Hindlimb muscle (tissue), 1 donor: ENCODE measurements at places on chromosomes 2 and 18. TPM values are rescaled to one million over a fixed set of nuclear protein-coding genes. Genes with fewer than 3 reads are reported as not detected.

- DNase-seq = peak; percentile 54
Measured at GRCh38 chr18:75204732-75205513, 4.0 kb downstream of the PTGR3 start.

DNA sequence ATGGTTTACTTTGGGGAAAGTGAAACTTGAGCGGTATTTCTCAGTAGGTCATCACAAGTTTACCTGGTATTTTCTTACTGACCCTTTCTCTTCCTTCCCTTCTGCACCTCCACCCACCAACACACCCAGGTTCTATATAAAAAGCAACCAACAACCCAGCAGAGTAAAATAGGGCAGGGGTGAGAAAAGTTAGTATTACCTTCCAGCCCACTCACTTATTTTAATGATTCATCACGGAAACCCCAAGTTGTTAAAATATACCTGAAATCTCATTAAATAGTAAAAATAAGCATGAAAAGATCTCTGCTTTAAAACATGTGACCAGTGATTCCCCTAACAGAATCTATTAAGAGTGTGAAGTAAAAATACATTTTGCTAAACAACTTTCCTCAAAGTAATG, 306.1 kb downstream of the ZEB2 start:
- no peak for DNase-seq

GRCh38 chr2:25618676-25619075, 54.7 kb downstream of the DTNB start:
- no peak for DNase-seq

DNA sequence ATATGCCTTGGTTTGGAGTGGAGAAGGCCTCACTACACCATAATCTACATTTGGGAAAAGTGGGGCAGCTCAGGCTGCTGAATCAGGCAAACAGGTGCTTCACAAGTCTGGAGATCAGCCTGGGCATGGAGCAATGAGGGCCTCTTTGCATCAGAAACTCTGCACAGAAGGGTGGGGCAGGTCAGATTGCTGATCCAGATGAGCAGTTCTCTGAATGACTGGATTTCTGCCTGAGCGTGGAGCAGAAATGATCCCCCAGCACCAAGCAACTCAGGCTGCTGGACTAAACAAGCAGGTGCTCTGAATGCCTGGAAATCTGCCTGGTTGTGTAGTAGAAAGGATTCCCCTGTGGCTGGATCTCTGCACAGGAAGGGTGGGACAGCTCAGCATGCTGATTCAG, 605.3 kb upstream of the ZNF804A start:
- DNase-seq = no peak

- no peak for DNase-seq
Measured at GRCh38 chr18:44013871-44014270, 666.8 kb upstream of the SETBP1 start.

GRCh38 chr2:162677476-162677875, 161.1 kb downstream of the KCNH7 start:
- no peak for DNase-seq

- DNase-seq = no peak
Measured at GRCh38 chr18:60585670-60586069, 213.1 kb upstream of the MC4R start.

GRCh38 chr18:46167971-46168370, 63.8 kb downstream of the HAUS1 start:
- DNase-seq = no peak

- no peak for DNase-seq
Measured at GRCh38 chr2:25281522-25281921, 60.2 kb downstream of the DNMT3A start.

DNA sequence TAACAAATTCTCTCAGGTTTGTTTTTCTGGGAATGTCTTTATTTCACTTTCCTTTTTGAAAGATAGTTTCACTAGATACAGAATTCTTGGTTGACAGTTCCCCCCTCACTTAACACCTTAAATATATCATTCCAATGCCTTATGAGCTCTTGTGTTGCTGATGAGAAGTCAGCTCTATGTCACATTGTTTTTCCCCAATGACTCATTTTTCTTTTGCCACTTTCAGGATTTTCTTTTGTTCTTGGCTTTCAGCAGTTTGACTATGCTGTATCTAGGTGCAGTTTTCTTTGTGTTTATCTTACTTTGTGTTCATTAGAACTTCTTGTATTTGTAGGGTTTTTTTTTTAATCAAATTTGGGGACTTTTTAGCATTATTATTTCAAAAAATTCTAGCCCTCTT, 5.6 kb upstream of the RALBP1 start:
- no peak for DNase-seq

- peak; percentile 81 for DNase-seq
Measured at GRCh38 chr2:18519914-18520450, 40.5 kb downstream of the RDH14 start.

DNA sequence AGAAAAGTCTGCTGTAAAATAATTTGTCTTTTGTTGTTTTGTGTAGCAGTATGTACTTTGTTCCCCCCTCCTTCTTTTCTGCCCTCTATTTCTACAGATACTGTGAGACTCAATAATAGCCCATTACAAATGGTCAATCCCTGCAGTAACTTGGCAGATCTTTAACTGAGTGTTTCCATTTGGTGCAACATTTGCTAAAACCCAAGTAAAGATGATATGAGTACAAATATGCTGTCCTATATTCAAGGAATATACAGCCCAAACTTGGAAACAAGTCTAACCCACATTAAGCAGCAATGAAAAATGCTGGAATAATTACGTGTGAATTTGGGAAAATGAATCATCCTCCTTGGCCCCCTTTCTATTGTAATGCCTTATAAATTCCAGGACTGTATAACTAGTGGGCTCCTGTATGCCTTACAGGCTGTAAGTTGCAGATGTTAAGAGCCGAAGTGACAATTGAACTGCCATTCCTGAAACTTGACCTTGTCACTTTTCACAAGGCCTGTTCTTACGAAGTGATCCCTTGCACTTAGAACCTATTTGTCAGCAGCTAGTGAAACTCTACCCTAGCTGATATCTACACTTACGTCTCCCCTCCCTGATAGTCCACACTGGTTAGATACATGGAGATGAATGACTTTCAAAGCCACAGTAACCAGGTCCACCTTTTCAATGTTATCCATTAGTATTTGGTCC, 104.9 kb downstream of the IRS1 start:
- no peak for DNase-seq

DNA sequence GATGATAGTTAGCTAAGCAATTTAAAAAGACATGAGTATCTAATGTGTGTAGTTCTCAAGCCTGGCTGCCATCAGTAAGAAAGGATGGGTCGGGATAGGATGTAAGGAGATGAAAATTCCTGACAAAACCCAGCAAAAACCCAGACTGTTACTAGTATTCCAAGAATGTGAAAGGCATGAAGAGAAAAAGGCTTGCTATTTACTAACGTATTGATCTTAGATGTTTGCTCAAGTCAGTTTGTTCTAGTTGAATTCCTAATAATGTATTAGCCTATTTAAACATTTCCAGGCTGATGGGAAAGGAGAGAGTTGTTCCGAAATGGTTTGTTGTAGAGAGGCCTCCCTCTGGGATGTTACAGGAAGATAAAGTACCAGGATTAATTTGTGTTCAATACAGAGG, 88.2 kb downstream of the ZNF532 start:
- DNase-seq = no peak

DNA sequence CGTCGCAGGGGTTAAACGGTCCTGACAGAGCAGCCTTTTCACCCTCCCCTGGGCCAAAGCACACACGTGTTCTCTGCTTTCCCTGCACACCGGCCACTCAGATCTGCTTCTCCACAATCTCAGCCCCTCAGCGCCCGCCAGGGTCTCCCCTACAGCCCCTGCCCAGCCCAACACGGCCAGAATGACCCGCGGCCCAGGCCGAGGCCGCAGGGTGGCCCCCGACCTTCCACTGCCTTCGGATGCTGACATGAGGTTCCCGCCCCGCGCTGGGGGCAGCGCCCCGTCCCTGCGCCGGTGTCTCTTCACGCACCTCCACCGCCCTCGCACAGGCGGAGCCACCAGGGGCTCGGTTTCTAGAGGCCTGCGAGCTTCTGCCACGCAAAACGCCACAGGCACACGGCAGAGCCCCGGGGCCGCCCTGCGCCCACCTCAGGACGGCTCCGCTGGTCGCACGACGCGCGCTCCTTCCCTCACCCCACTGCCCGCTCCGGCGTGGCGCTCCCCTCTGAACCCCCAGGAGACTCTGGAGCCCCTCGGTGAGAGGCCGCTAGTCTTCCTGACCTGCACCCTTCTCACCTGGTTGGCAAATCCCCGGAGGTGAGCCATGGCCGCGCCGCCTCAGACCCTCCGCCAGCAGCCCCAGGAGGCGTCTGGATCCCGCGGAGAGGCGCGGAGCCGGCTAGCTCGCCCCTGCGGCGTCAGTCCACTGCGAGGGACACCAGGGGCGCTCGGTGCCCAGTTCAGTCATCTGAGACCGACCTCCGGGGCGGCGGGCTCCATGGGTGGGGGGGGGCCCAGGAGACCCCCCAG, 749 bp downstream of the STK25 start:
- peak; percentile 39 for DNase-seq

DNA sequence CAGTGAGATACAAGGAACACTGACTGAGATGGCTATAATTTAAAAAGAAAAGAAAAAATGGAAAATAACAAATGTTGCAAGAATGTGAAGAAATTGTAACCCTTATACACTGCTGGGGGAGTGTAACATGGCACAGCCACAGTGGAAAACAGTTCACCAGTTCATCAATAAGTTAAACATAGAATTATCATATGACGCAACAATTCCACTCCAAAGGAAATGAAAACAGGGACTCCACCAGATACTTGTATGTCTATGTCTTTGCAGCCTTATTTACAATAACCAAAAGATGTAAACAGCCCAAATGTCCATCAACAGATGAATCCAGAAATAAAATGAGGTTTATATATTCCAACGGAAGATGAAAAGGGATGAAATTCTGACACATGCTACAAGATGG, 30.8 kb downstream of the DDX18 start:
- DNase-seq = no peak

- no peak for DNase-seq
Measured at GRCh38 chr2:89763581-89764485, 1072.4 kb downstream of the RPIA start.

DNA sequence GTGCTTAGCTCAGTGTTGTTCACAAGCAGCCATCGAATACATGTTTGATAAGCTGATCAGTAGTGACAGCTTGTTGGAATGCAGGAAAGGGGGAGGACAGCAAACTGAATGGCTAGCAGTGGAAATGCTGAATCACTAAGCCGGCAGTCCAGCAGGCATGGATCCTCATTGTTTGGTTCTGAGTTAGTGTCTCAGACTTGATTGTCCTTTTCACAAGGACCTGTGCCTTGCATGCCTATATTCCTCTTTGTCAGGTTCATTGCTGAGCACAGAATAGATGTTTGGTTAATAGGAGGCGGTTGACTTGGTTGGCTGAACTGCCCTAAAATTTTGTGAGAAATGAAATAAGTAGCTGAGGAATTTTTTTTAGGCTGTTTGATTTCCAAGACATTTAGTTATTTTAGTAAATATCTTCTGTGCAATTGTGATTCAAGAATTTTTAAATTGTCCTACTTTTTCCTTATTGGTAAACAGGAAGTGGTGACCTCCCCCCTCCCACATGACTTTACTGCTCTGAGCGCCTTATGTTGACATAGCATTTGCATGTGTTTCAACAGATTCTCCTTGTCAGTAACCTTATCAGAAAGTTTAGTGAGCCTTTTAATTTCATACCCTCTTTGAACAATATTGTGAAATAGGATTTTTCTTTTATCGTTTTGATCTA, 21.4 kb upstream of the STON1 start:
- DNase-seq = no peak

- no peak for DNase-seq
Measured at GRCh38 chr2:203030545-203030944, 15.9 kb downstream of the NBEAL1 start.

- no peak for DNase-seq
Measured at GRCh38 chr2:20643826-20644225, 7.1 kb downstream of the HS1BP3 start.

DNA sequence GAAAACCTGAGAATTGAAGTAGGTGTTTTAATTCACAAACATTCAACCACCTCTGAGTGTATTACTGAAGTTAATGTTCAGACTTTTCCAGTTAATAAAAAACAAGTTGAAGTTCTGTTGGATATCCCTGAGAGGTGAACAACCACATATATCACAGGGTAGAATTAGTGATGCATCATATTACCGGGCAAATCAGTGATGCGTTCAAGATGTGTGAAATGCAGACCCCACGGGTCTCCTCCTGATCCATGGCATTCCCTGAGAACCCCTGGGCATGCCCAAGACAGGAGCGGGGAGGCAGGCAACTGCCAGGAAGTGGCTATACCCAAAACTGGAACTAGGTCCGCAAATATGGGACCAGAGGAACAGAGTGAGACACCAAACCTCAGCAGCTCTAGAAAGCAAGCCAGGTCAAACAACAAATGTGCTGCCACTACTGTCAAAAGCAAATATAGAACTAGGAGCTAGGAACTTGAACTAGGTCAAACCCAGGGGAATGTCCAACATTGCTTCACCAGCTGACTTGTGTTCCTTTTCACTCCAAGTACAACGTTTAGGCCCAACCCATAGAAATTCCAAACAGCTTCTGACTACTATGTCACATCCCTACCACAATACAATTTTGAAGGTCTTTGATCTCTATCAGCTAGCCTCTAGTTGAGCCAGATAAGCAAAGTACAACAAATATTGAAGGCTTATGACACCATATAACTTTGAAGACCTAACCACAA, 20.2 kb downstream of the PSTPIP2 start:
- no peak for DNase-seq

The AQP12A gene
- polyA plus RNA-seq = 0.74 TPM

The CAPN14 gene
- polyA plus RNA-seq = 0.09 TPM

The UGT1A3 gene
- polyA plus RNA-seq = not detected

The NYAP2 gene
- 0.59 TPM for polyA plus RNA-seq

The MYL12A gene
- 491 TPM for polyA plus RNA-seq

The SRD5A2 gene
- not detected for polyA plus RNA-seq

The NEU2 gene
- not detected for polyA plus RNA-seq

The SLC23A3 gene
- 1.1 TPM for polyA plus RNA-seq

The SFTPB gene
- polyA plus RNA-seq = 0.08 TPM
